ENCODE measurements at places on chromosomes 1 and 21. TPM values are rescaled to one million over a fixed set of nuclear protein-coding genes. Genes with fewer than 3 reads are reported as not detected.

NBL1 gene
- 114 TPM for total RNA-seq

NID1 gene
- total RNA-seq = 40.2 TPM

ACBD6 gene
- total RNA-seq = 55.1 TPM

NEXN gene
- total RNA-seq = 7.7 TPM

CR2 gene
- total RNA-seq = not detected

DMBX1 gene
- not detected for total RNA-seq

C1QB gene
- total RNA-seq = 0.72 TPM

HCRTR1 gene
- not detected for total RNA-seq

KRTAP7-1 gene
- not detected for total RNA-seq

TCHHL1 gene
- total RNA-seq = not detected

SPRR2B gene
- total RNA-seq = not detected

MFAP2 gene
- 72.2 TPM for total RNA-seq

FLG gene
- 4.4 TPM for total RNA-seq

CYYR1 gene
- total RNA-seq = under 0.01 TPM

RGS18 gene
- 0.36 TPM for total RNA-seq

F5 gene
- total RNA-seq = not detected

OR6K3 gene
- not detected for total RNA-seq

S100A3 gene
- 7.6 TPM for total RNA-seq

RAP1GAP gene
- total RNA-seq = 0.29 TPM

NUP210L gene
- total RNA-seq = under 0.01 TPM

CLDN17 gene
- not detected for total RNA-seq

SERPINC1 gene
- not detected for total RNA-seq

RGS8 gene
- total RNA-seq = not detected

CLCC1 gene
- total RNA-seq = 32.6 TPM

FLVCR1 gene
- total RNA-seq = 11.2 TPM

CEP170 gene
- 102 TPM for total RNA-seq

SPRR1B gene
- not detected for total RNA-seq

LEFTY2 gene
- not detected for total RNA-seq

PLD5 gene
- total RNA-seq = not detected

LCE6A gene
- total RNA-seq = not detected

B3GALT2 gene
- 2.1 TPM for total RNA-seq

CACHD1 gene
- 5.1 TPM for total RNA-seq

RGS1 gene
- not detected for total RNA-seq

ZZZ3 gene
- total RNA-seq = 77.1 TPM

VASH2 gene
- total RNA-seq = 2.1 TPM

SPRR2F gene
- total RNA-seq = not detected

TAL1 gene
- not detected for total RNA-seq

GNG4 gene
- total RNA-seq = under 0.01 TPM

KIF14 gene
- 1.8 TPM for total RNA-seq

COL8A2 gene
- 15.2 TPM for total RNA-seq

C1QC gene
- total RNA-seq = 2.2 TPM

WNT3A gene
- total RNA-seq = not detected

OR2M2 gene
- total RNA-seq = not detected

OR2L13 gene
- not detected for total RNA-seq

OR2M7 gene
- total RNA-seq = not detected

PIK3C2B gene
- total RNA-seq = 0.36 TPM

SLC44A3 gene
- total RNA-seq = 7.1 TPM
